ENCODE measurements at places on chromosomes 4 and X.

- DNase-seq, result no peak
Measured at GRCh38 chr4:87423317-87424098, 1.1 kb downstream of the NUDT9 start.

- DNase-seq, result no peak
Measured at GRCh38 chr4:78038704-78039103, 18.4 kb upstream of the FRAS1 start.

- DNase-seq, result no peak
Measured at GRCh38 chr4:152164561-152164960, 371.3 kb downstream of the FBXW7 start.

- DNase-seq, result no peak
Measured at GRCh38 chr4:92344216-92344615, 40.5 kb downstream of the GRID2 start.

- no peak for DNase-seq
Measured at GRCh38 chr4:15348236-15348635, 79.6 kb upstream of the C1QTNF7 start.

- DNase-seq, result no peak
Measured at GRCh38 chr4:109407027-109407737, 26.4 kb upstream of the SEC24B start.

- no peak for DNase-seq
Measured at GRCh38 chr4:74997948-74998729, 65.2 kb downstream of the PARM1 start.

DNA sequence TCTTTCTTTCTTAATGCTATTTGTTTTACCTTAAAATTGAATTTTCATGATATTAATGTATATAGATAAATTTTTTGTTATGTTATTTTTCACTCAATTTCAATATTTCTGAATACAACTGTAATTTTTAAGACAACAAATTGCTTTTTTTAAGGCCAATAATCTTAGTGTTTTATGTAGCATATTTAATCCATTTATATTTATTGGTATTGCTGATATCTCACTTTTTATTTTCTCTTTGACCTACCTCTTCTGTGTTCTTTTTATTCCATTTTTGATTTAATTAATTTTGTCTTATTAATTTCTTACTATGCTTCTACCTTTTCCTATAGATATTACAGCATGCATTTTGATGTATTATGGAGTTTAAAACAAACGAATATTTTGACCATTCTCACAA is 460.1 kb upstream of the AGA start:
- no peak for DNase-seq

- DNase-seq, result no peak
Measured at GRCh38 chrX:31058284-31058683, 13.6 kb downstream of the FTHL17 start.

- no peak for DNase-seq
Measured at GRCh38 chr4:129974730-129975129, 878.8 kb downstream of the C4orf33 start.

DNA sequence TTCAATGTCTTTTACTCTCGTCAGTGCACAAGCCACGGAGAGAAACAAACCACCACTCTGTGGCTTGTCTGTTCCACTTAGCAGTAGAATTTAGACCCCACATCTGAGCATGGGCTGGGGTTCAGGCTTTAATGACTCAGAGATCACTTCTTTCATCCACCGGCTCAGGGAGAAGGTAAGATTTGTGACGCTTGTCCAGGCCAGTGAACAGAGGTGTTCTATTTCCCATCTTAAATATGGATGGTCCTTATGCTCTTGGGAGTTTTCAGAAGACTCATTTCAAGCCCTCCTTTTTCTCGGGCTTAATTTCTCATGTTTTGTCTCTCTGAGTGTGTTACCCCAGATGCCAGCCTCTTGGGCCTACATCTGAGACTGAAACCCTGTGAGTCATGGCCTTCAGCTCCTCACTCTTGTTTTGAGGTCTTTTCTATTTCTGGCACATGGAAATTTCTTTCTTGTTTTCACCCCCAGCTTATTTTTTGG is 127.4 kb upstream of the SFRP2 start:
- DNase-seq, result no peak

DNA sequence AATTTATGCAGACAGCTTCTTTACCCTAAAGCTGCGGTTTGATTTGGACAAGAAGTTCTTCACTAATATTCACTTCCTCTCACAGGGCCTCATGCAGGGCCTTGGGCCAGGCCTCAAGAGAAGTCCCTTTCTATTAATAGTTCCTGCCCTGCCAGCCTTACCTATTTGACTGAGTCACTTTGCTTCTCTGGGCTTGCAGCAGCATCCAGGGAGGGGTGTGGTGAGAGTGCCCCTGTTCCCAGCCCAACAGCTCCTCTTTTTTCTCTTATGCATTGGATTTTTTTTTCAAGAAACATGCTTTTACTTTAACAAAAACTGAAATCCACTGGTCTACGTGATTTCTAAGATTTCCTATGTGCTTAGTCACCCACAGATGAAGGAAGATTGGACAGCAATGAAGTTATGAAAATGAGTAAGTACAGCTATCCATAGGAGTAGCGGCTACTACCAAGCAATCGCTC is 26.7 kb downstream of the FAM156B start:
- DNase-seq, result no peak

DNA sequence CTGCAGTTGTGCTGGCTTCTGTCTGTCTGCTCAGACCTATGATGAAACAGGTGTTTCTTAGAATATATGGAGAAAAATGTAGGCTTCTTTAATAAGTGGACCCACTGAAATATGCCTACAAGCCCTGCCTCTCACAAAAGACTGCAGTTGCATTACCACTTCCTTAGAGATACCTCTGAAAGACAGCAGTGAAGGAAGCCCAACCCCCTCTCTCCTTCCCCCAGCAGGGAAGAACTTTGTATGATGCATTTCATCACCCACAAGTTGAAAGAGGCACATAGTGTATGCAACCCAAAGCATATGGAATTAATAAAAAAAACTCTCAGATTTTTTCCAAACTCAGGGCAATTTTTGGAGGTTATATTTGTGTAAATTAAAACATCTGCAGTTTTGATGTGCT is 916.7 kb downstream of the TECRL start:
- DNase-seq, result no peak

DNA sequence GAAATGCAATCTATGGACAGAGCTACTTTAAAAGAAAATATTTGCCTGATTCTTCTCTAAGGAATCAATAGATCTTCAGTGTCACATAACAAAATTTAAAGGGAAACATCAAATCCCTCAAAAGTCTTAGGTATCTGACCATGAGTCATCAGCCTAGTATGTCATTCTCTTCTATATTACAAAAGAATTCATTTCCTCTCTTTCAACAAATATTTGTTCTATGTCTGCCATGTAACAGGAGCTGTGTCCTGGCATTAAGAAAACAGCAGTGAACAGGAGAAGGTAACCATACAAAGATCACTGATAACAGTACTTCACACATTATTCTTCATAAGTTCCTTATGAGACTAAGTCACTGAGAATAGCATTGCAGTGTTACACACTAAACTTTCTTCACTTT is 243.6 kb upstream of the DKK2 start:
- no peak for DNase-seq

- no peak for DNase-seq
Measured at GRCh38 chrX:68648960-68649359, 1.5 kb downstream of the STARD8 start.

DNA sequence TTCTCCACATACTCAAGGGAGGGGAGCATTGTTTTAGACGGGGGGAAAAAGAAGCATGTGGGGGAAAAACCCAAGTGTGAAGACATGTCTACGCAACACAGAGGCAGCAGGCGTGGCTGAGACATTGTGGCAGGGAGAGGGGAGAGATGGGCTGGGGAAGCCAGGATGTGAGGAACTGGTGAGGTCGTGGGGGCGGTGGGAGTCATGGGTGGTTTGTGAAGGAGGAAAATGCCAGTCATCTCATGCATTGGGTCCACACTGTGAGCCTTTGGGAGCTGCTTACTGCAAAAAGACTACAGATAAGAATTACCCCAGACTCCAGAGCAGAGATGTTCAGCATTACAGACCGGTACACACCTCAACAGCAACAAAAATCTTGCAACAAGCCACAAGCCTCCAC is 2.1 kb downstream of the JAKMIP1 start:
- DNase-seq, result peak; percentile 82

DNA sequence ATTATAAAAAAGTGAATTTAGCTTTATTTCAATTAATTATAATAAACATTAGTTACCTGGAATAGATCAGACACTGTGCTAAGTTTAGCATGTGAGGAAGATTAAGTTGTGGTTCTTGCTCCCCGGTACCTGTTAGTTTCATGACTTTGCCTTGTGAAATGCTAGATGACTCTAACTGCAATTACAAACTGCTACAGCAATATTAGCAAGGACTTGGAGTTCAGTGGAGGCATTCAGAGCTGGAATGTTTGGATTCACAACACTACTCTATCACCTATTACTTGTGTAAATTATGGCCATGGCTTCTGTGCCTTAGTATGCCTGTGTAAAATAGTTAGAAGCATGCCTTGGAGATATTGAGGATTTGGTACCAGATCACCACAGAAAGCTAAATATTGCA is 21.4 kb upstream of the ANXA10 start:
- DNase-seq, result no peak

GRCh38 chr4:128566693-128567092 is 242.8 kb upstream of the JADE1 start:
- DNase-seq, result no peak

DNA sequence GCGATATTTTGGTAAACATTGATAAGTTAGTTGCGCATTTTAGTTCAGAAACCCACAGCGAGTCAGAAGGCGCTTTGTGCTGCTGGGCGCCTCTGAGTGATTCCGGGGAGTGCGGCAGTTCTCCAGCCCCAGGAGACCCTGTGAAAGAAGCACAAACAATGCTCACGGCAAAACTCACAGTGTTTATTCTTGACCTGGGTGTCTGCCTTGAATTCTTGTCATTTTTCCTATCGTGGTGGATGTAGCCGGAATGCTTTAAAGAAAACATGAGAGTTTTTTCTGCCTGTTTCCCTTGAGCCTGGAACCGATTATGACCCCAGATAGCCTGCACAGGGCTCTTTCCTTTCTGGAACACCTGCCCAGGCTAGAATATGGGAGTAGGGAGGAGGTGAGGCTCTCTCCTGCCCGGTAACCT is 6.7 kb downstream of the TBL1X start:
- DNase-seq, result no peak

DNA sequence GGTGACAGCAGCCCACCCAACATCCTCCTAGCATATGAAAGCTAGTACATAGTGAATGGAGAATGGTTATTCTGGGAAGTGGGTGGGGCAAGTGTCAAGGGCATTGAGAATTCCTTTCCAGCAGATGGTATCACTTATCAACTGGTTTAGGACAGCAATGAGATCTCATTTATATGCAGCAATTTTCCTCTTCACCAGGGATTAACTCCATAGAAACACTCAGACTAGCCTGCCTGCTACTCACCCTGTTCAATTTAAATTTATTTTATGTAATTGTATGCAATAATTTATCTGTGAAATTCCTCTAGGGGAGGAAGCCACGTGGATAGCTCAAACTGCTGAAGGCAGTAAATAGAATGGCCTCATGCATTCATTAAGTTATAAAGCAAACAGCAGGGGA is 101.6 kb upstream of the MID1IP1 start:
- DNase-seq, result no peak

DNA sequence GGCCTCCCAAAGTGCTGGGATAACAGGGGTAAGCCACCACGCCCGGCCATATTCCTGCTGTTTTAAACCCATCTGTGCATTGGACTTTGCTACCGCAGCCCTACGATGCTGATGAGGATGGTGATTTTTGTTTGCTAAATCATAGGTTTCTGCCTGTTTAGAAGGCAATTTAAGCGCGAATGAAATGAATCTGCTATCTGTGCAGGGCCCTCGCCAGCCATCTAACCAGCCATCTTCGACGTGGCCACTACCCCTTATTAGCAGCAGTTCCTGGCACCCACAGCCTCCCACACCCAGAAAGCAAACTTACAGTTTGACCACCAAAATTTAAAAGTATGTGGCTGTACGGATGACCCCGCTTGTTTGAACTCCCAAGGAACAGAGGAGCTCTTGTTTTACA is 178.5 kb downstream of the SHOX start:
- DNase-seq, result no peak

- DNase-seq, result no peak
Measured at GRCh38 chr4:186105647-186106321, 1.3 kb downstream of the FAM149A start.

- DNase-seq, result no peak
Measured at GRCh38 chrX:13826770-13827169, 9.9 kb upstream of the GPM6B start.

- no peak for DNase-seq
Measured at GRCh38 chrX:119507206-119507605, 39.0 kb downstream of the SLC25A5 start.

DNA sequence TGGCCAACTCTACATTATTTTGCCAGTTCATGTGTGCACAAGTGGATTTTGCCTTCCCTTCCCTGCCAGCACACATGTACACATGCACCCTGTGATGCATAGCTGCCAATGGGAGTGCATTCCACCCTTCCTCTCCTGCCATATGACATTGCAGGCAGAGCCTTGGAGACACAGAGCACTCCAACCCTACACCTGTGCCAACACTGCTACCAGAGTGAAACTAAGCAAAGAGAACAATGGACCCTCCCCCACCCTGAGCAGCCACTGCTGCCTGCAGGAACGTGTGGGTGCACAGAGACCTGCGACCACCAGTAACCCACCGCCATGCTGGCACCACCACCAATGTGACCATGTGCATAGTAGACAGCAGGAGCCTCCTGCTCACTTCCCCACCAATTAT is 78.4 kb downstream of the ITM2A start:
- no peak for DNase-seq

DNA sequence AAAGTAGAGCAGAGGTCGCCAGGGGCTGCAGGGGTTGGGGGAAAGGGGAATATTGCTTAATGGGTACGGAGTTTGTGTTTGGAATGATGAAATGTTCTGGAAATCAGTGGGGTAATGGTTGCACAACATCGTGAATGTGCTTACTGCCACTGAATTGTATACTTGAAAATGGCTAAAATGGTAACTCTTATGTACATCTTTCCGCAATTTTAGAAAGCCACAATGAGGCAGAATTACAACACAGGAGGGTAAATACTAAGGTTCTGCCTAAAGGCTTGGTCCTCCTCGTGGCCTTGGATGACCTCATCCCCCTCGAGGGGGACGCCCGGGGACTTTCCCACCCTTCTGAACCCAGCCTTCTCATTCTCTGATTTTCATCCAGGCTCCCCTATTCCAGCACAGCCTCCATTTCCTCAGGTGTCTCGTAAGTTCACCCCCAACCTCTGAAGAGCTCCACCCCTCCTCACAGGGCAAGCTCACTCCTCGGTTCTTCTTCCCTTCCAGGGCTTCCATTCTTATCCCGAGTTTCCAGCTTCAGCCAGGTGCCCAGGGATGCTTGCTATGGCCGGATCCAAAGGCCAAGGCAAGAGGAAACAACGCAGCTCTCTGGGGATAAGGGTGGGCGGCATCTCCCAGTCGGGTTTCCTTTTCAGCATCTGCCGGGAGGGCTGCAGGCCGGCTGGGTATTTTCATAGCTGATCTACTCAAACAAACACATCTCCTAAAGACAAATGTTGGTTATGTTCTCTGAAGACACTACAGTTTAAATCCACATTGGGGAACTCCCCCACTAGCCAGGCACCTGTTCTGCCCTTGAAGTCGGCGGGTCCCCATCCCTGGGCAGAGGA is 71.3 kb upstream of the ACSL1 start:
- no peak for DNase-seq

Data from NK-92 treated with Interleukin-12 subunit alpha and Interleukin-12 subunit beta, amount 100 ng/mL, for 24 hours (cell line).